ENCODE measurements at places on chromosomes 5 and 9.

DNA sequence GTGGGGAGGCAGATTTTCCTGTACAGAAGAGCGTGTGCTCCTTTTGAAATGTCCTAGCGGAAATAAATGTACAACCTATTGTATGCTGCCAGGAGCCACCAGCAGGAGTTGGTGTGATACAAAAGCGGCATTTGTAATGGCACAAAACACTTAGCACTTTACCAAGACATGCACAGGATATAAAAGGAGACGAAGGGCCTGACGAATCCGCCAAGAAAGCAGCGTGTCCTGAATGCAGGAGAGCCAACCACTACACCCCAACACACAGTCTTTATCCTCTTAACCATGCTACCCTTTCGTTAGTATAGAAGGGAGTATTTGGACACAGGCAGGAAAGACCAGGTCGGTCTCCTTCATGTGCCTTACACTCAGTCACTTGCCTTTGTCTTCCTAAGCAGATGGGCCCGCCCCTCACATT lies 218.1 kb downstream of the TRIM32 start:
- DNase-seq, result no peak

DNA sequence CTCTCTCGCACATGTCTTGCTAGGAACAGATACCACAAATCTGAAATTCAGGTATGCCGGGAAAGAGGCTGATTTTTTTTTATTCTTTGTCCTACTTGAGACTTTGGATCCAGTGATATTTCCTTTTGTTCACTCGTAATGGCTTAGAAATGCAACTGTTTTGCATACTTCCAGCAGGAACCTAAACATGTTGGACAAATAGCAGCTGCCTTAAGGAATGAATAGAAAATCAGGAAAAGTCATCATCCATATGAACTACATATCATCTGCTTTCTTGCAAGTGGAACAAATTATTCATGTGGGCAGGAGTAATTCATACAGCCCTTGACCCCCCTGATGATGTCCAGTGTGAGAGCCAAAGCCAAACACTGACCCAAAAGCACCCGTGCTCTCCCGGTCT lies 17.4 kb downstream of the TTC39B start:
- DNase-seq, result no peak

DNA sequence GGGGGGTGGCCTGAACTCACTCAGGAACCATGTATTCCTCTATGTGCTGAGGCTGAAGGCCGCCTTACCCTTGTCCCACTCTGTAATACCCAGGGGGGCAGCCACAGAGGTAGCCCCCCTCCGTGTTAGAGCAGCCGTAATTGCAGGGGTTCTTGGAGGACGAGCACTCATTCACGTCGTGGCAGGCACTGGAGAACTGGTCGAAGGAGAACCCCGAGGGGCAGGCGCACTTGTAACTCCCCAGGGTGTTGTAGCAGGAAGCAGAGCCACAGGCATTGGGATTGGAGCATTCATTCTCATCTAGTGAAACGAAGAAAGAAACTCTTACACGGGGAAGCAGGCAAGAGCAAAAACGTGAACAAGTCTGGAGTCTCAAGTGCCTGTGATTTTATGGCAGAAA lies 179.8 kb downstream of the SLC12A2 start:
- no peak for DNase-seq

DNA sequence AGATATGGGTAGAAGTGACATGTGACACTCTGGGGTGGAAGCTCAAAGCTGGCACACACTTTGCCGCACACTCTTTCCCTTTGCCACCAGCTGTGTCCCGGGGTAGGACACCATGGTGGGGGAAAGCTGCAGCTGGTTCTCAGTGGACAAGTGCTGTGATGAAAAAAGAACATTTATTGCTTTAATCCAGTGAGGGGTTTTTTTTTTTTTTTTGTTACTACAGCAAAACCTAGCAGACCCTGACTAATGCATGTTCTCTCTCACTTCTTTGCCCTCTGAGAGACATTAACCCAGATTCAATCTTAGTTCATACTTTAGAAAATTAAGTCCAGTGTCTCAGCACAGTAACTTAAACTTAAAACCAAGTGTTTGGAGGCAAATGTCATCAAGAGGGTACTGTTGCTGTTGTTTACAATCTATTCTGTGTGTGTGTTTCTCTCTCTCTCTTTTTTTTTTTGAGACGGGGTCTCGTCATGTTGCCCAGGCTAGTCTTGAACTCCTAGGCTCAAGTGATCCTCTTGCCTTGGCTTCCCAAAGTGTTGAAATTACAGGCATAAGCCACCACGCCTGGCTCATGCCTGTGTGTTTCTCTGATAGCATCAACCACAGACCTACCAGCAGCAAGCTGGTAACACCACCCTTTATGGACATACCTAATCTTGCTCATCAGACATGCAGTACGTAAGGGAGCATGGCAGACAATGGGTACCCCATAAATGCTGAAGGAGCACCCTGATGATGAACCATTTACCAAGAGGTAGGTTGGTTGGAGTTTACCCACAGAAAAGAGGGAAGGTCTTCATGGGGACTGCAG lies 84.7 kb upstream of the TBC1D2 start:
- peak; percentile 51 for DNase-seq

GRCh38 chr5:148776261-148776660 lies 50.1 kb upstream of the ADRB2 start:
- no peak for DNase-seq

GRCh38 chr5:102720969-102721368 lies 34.1 kb upstream of the PAM start:
- no peak for DNase-seq

DNA sequence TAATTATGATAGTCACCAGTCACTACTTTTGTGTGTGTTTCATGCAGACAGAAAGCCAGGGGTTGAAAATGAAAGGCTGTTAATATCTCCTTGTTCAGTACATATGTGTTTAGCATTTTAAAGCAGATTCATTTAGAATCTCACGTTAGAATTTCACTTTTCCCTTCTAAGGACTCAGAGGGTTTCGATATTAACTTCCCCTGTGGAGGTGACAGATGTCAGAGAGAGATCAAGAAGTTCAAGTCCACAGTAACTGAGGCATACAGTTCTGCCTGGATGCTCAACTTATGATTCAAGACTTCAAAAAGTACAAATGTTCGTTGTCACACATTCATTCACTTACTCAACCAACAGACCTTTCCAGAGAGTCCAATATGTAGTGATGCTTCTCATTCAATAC lies 251.1 kb downstream of the EBF1 start:
- DNase-seq, result no peak

- DNase-seq, result no peak
Observed at GRCh38 chr5:1890296-1890695, 7.6 kb upstream of the IRX4 start.

DNA sequence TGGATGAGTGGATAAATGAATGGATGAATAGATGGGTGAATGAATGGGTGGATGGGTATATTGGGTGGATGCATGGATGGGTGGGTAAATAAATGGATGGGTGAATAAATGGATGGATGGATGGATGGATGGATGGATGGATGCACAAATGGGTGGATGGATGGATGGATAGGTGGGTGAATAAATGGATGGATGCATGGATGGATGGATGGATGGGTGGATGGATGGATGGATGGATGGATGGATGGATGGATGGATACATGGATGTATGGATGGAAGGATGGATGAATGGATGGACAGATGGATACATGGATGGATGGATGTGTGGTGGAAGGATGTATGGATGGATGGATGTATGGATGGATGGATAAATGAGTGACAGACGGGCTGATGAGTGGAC lies 113.5 kb upstream of the SARDH start:
- DNase-seq, result no peak

DNA sequence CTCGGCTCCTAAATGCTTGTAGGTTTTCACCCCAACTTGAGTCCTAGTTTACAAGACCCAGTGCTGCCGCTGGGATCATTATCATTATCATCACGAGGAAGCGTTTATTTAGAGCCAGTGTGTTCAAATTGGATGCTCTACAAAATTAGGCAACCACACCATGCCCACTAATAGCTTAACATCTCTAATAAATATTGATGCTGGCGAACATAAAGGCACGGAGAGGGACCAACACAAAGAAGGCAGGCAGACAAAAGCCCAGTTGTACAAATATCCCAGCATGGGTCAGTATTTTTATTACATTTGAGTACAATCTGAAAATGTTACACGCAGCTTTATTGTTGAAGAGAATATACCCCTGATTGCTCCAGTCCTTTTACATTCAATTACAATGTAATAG lies 4.7 kb downstream of the CFAP77 start:
- no peak for DNase-seq

DNA sequence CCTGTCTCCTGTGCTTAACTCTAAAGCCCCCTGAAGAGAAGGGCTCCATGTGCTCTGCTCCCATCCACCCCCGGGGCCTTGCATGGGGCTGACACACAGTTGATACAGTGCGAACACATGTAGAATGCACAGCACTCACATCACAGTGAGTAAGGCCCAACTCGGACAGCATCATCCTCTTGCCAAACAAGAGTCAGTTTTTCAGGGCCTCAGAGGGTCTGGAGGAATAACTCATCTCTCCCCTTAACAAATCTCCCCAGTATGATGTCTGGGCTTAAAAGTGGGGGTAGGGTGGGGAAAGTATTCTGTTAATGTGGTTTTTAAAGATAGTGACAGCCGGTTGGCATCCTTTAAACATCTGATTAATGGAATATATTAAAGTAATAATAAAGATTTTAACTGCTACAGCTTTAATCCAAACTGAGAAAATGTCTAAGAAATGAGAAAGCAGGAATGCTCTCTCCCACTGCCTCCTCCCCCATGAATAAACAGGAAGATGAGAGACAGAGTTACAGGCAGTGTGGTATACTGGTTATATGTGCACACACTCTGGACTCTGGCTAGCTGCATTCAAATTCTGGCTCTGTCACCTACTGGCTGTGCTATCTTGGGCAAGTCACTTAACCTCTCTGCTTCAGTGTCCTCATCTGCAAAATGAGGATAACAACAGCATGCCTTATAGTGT lies 22.5 kb downstream of the APBA1 start:
- no peak for DNase-seq

DNA sequence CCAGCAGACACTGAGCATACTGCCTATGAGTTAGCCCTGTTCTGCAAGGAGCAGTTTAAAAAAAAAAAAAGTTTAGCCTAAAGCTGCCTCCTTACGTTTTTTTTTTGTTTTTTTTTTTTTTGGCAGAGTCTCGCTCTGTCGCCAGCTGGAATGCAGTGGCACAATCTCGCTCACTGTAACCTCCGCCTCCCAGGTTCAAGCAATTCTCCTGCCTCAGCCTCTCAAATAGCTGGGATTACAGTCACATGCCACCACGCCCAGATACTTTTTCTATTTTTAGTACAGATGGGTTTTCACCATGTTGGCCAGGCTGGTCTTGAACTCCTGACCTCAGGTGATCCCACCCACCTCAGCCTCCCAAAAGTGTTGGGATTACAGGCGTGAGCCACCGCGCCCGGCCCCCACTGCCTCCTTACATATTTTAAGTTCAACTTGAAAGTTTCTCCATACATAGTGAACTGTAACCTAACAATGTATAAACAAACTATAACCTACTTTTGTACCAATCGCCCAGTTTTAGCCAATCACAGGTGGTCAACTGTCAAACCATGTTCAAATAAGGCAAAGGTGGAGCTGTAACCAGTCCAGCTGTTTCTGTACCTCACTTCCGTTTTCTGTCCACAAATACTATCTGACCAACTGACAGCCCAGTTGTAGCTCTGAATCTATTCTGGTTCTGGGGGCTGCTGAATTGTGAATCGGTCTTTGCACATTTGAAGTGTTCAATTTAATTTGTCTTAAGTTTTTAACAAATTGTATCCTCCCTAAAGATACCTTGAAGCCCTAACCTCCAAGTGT lies 17.1 kb downstream of the GKAP1 start:
- DNase-seq, result no peak

- DNase-seq, result no peak
Observed at GRCh38 chr5:17723876-17724275, 89.6 kb downstream of the TAF11L14 start.

DNA sequence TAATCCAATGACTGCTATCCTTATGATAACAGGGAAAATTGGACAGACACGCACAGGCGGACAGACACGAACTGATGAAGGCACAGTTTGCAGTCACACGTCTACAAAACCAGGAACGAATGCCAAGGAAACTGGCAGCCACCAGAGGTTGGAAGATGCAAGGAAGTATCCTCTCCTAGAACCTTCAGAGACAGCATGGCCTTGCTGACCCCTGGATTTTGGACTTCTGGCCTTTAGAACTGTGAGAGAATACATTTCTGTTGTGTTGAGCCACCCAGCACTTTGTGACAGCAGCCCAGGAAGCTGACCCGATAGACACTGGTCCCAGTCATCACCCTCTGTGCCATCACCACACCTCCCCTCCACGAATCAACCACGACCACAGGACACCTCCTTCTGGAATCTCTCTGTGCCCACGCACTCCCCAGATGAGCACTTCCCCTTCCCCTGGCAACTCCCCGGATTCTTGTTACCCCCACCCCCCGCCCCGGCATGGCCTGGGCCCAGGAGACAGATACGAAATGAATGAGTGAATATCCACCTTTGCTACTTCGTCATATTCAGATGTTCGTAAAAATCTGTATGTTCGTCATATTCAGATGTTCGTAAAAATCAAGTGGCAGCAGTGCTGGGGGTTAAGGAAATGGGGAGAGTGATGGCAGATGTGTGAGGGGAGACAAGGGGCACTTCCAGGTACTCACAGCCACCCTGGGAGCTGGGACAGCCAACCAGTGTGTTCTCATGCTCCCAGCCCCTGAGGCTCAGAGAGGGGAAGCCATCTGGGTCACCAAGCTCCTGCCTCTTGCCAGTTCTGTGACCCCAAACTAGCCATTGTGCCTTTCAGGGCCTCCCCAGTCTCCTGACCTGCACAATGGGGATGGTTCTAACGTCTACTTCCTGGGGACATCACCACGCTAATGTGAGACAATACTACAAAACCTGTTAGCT lies 18.5 kb downstream of the GBGT1 start:
- DNase-seq, result no peak

DNA sequence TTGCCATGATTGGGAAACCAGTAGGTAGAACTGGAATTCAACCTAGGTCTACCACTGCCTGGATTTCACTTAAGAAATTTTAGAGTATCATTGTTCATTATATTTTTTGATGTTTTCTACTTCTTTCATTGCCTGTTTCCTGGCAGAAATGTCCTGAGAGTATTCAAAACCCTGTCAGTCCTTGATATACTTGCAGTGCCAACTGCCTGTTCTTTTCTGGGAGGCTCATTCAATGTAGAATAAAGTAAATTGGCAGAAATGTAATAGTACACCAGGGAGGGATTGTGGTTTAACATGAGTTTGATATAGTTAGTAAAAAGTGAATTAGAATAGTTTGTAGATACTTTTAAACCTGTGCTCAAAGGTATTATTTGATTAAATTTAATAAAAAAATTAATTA lies 286.3 kb downstream of the FBXL7 start:
- DNase-seq, result no peak

DNA sequence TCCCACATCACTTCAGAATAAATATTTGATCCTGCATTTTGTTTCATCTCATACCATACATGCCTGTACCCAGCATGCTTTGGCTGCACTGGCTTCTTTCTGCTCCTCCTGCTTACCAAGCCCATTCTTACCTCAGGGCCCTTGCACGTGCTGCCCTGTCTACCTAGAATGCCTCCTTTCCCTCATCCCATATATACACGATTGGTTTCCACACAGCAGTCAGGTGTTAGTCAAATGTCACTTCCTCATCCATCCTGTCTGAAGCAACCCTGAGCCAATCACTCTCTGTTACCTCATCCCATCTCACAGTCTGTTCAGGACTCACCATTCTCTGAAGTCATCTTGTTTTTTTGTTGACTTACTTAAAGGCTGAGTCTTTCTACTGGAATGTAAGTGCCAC lies 30.3 kb downstream of the CAST start:
- no peak for DNase-seq

- DNase-seq, result no peak
Observed at GRCh38 chr5:61999371-61999770, 306.6 kb upstream of the KIF2A start.

- no peak for DNase-seq
Observed at GRCh38 chr9:114709636-114710035, 27.6 kb upstream of the TEX48 start.

Measured in hematopoietic multipotent progenitor cell treated with erythropoietin and hydrocortisone succinate and interleukin-3 and kit ligand, for 8 days (in vitro differentiated cells).